ENCODE measurements at places on chromosomes 6 and 20.
A peak's percentile ranks its signal among the peaks of the same experiment; 100 is the strongest.

DNA sequence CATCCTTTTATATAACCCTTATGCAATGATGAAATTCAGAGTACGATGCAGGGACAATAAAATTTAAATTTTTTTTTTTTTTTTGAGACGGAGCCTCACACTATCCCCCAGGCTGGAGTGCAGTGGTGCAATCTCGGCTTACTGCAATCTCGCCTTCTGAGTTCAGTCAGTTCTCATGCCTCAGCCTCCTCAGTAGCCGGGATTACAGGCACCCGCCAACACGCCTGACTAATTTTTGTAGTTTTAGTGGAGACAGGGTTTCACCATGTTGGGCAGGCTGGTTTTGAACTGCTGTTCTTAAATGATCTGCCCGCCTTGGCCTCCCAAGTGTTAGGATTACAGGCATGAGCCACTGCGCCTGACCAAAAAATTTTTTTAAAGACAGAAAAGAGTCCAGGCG lies 15.2 kb downstream of the MTO1 start:
- no peak for DNase-seq

DNA sequence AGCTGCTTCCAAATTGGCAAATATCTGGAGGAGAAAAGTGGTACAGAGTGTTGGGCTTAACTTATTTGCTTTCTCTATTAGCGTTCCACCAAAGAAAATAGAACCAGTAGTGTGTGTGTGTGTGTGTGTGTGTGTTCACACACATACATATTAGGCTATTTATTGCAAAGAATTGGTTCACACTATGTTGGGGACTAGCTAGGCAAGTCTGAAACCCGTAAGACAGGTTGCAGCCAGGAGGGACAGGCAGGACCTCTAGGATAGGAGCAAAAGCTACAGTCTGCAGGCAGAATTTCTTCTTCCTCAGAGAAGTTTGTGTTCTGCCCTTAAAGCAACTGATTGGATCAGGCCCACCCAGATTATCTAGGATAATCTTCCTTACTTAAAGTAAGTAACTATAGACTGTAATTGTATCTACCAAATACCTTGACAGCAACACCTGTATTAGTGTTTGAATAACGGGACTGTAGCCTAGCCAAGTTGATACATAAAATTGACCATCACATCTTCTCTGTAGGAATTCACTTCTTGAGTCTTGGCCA lies 12.8 kb downstream of the KCTD20 start:
- DNase-seq = no peak

- peak; percentile 21 for DNase-seq
Measured at GRCh38 chr20:2093159-2093781, 8.4 kb upstream of the STK35 start.

DNA sequence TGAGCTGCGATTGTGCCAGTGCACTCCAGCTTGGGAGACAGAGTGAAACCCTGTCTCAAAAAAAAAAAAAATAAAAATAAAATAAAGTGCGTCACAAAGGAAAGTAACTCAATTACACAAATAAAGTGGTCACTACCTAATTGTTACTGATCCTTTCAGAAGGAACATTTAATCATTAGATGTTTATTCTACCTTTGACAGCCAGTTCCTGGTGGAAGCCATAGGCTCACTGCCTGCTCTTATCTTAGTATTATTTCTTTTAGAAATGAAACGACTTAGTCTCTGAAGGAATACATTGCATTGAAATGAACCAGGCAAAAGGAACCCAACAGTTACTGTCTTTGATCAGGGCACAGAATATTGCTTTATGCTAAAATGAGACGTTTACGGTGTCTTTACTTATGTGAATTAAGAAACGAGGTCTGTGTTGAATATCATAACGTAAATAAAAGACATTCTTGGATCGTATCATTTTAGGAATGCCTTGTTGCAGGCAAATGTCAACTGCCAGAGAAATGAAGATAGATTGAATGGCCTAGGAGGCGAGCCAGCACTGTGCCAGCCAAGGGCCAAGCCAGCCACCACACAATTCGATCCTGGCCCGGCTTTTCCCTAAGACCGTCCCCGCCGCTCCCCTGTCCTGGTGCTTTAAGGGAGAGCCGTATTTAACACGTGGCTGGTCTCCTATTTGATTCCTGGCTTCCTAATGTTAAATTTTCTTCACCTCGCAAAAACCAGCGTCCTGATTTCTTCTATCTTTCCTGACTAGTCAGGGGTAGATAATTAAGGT lies 136.7 kb upstream of the GMDS start:
- no peak for DNase-seq

GRCh38 chr20:58675146-58675584 lies 17.4 kb upstream of the NPEPL1 start:
- no peak for DNase-seq

GRCh38 chr6:110101885-110102284 lies 77.6 kb downstream of the WASF1 start:
- DNase-seq = no peak

DNA sequence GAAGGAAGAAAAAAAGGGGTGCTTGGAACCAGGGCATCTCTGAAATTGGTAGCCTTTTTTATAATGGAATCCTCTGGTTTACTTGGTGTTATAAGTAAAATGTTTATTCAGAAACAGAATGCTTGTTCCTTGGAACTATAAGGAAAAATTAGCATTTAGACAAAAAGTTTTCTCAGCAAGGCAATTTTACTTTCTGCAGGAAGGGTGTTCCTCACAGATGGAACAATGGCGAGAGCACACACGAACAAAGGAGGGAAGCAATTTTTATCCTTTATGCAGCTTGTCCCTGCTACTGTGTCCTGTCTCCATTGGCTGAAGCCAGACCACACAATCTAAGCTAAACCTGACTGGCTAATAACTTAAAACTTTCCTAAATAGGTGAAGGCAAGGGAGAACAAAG lies 22.7 kb upstream of the FANCE start:
- DNase-seq = no peak

DNA sequence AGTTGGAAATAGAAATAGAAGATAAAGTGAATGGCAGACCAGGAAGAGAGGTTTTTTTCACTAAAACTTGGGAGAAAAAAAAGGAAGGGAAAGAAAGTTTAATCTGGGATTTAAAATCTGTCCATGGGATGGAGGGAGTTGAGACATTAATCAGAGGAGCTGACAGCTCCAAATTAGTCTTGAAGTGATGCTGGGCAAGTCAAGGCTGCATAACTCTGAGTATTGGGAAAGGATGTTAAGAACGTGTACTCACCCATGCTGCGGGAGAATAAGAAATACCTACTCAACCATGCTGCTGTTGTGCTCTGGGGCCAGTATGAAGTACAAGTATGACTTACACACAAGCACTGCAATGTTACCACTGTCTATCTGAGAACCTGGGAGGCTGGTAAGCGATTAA lies 47.5 kb downstream of the SNRNP48 start:
- DNase-seq = no peak

- DNase-seq = no peak
Measured at GRCh38 chr20:48070991-48071652, 285.8 kb upstream of the SULF2 start.

- DNase-seq = no peak
Measured at GRCh38 chr6:117156741-117157140, 108.6 kb upstream of the VGLL2 start.

- DNase-seq = no peak
Measured at GRCh38 chr20:39935901-39936300, 753.1 kb downstream of the MAFB start.

- DNase-seq = peak; percentile 71
Measured at GRCh38 chr20:354298-354977, 7.5 kb downstream of the NRSN2 start.

DNA sequence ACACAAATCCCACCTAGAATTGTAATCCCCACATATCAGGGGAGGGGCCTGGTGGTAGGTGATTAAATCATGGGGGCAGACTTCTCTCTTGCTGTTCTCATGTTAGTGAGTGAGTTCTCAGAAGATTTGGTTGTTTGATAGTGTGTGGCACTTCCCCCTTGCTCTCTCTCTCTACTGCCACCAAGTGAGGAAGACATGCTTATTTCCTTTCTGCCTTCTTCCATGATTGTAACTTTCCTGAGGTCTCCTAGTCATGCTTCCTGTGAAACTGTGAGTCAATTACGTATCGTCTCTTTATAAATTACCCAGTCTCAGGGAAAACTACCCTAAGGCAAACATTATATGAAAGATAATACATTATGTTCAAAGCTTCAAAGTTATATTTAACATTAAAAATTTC lies 1297.5 kb upstream of the CITED2 start:
- DNase-seq = no peak

DNA sequence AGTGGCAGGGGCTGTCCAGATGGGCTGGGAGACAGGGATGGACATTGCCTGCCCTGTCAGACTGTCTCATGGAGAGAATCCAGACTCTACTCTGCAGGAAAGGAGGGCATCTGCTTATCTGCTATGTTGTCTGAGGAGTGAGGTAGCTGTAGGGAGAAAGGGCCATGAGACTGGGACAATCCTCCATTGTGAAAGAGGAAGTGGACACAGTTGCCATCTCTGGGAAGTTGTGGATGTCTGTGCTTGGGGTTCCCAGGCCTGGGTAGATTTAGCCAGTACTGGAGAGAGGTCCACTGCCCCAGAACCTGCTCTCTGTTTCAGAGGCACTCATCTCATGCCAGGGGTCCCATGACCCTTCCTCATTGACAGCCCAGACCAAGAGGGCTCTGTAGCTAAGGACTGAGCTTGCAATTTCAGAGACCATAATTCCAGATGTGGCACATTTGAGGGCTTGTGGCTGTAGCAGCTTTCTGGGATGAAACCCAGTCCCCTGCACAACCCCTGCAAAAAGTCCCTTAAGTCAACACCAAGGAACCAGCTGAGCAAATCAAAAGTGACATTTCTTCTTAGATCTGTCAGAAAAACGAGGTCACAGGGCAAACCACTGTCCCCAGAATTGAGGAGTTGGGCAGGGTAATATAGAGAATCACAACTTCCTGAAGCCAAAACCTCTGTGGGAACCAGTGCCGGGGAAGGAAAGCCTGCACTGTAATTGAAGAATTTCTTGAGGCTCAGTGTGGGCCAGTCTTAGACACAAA lies 4.1 kb upstream of the SIRPG start:
- no peak for DNase-seq

DNA sequence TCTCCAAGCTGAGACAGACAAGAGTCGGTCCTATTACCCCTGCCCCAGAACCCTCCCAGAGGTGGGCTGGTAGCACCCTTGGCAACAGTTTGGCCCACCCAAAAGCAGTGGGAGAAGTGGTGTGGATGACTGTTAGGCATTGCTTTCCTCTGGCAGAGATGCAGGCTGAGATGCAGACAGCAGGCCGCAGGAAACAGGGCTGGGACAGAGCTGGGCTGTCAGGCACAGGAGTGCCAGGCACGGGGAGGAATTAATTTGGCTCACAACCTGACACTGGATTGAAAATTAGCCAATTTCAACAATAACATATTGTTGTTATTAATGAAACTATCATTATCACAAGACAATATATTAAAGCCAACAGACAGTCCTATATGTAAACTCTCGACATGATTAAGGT lies 15.7 kb upstream of the SIRT5 start:
- no peak for DNase-seq

GRCh38 chr6:119148098-119148824 lies 69.8 kb upstream of the FAM184A start:
- DNase-seq = no peak

DNA sequence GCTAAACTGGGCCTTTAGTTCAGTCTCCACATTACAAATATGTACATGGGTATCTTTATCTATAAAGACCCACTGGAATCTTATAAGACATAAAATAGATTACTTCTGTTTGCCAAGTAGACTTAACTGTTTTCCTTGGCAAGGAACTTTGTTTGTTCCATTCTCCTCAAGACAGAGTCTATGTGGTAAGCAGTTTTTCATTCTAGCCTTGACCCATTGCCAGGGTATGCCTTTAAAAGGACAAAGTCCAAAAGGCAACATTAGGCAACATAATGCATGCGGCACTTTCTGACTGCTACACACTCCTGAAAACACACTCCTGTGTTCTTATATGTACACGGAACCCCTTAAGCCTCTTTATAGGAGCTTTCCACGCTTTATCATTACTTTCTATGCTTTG lies 20.4 kb downstream of the VNN1 start:
- DNase-seq = no peak

GRCh38 chr20:25623225-25623735 lies 534 bp downstream of the NANP start:
- DNase-seq = peak; percentile 22

GRCh38 chr20:36144336-36144735 lies 10.2 kb upstream of the EPB41L1 start:
- no peak for DNase-seq

DNA sequence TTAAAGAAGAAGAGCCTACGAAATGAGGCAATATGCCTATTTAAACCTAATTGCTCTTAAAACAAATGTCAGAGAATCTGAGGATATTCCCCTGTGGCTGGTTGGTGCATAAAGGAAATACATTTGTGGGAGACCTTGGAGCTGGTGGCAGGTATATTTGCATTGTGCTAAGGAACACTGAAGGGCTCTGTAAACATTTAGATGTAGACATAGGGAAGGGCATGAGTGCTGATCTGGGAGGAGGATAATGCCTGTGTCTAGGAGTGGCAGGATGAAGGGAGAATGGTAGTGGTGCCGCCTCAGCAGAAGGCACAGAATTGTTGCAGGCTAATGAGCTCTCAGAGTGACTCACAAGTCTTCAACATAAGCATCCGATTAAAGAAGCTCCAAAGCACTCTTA lies 85.8 kb downstream of the CD164 start:
- DNase-seq = no peak

- no peak for DNase-seq
Measured at GRCh38 chr6:4388675-4389074, 253.3 kb upstream of the ECI2 start.

All from stimulated activated CD4-positive, alpha-beta T cell treated with anti-CD3 and anti-CD28 coated beads, Interleukin-4, amount 100 ng/mL, for 1 hour (primary cell).